Gastrocnemius medialis (tissue), 4 donors: ENCODE measurements at places on chromosomes 5 and 9. TPM values are rescaled to one million over a fixed set of nuclear protein-coding genes. Genes with fewer than 3 reads are reported as not detected.

The FOXD4L6 gene
- not detected for total RNA-seq

The ATP10B gene
- total RNA-seq: not detected

The ANXA2R gene
- 3.3 TPM for total RNA-seq

The RACK1 gene
- 1,881 TPM for total RNA-seq

The CHSY3 gene
- 2.7 TPM for total RNA-seq

The C9 gene
- total RNA-seq: 5.3 TPM

The ADRB2 gene
- 7.5 TPM for total RNA-seq

The PTGER4 gene
- total RNA-seq: 9.7 TPM

The DMRT3 gene
- 0.36 TPM for total RNA-seq

The SH3PXD2B gene
- total RNA-seq: 2.7 TPM

The TRPM6 gene
- not detected for total RNA-seq

The PCDHB16 gene
- 1.3 TPM for total RNA-seq

The CTXN3 gene
- total RNA-seq: not detected

The ACOT12 gene
- not detected for total RNA-seq

The SKIC3 gene
- total RNA-seq: 40.6 TPM

The PCDHGB1 gene
- 0.76 TPM for total RNA-seq

The SHOC1 gene
- total RNA-seq: not detected

The CCL28 gene
- total RNA-seq: not detected

The TXNDC8 gene
- not detected for total RNA-seq

The NSA2 gene
- total RNA-seq: 96.9 TPM

The WWC1 gene
- total RNA-seq: 0.51 TPM

The TENT4A gene
- 15.2 TPM for total RNA-seq

The PCDHA9 gene
- 0.07 TPM for total RNA-seq

The IL7R gene
- total RNA-seq: 0.63 TPM

The CAMK4 gene
- 0.27 TPM for total RNA-seq

The BAG1 gene
- 155 TPM for total RNA-seq

The ZNF608 gene
- 7.3 TPM for total RNA-seq

The NFIB gene
- 24.0 TPM for total RNA-seq

The TRPM3 gene
- 0.07 TPM for total RNA-seq

The CCL21 gene
- 0.87 TPM for total RNA-seq

The ARSK gene
- 2.8 TPM for total RNA-seq

The IPO11 gene
- 15.5 TPM for total RNA-seq

The PCDHB7 gene
- total RNA-seq: 0.24 TPM
